Stimulated activated CD8-positive, alpha-beta memory T cell treated with anti-CD3 and anti-CD28 coated beads, Interleukin-7, amount 100 ng/mL, for 1 hour (primary cell): ENCODE measurements at places on chromosomes 11 and 22.
A peak's percentile ranks its signal among the peaks of the same experiment; 100 is the strongest.

DNA sequence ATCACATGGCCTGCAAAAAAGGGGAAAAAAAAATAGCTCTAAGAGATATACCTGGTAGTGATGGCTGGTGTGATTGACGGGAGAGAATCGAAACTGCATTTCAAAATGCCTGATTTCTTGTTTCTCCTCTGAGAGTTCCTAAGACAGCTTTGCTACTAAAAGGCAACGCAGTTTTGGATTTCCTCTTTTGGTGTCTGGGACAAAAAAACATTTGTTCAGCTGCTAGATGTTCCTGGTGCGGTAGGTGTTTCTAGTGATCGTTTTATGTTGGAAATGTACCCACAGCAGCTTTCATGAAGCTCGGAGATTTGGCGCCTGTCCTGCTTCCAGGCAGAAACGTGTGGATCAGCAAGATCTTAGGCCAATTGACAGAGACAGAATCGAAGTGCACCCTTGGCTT is 18.1 kb downstream of the P2RX3 start:
- DNase-seq = no peak

DNA sequence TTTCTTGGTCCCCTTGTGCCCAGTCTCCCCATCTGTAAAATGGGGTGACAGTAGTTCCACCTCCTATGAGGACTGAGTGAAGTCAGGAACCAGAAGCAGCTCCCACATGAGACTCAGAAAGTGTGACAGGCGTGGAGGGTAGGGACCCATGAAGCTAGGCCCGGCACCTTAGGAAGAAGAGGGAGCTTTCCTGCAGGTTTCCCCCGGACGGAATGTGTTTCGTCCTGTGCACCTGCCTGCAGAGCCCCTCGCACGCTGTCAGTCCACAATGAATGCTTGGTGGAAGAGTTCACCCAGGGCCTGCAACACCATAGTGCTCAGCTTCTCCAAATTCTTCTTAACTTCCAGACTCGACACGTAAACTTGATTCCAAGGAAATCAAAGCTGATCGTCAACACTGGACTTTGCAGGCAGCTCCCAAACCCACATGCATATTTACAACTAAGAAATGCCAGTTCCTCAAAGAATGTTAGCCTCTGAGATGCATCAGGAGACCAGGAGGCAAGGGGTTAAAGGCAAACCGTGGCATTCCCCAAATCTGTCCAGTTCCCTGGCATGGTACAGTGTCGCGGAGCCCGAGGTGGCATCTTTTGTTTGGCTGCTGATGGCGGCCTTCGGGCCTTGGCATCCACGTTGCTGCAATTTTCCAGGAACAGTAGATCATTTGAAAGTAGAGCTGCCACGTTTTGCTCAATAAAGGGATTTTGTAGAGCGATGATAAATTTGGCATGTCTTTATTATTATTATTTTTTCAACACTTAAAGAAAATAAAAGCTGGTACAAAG is 15.4 kb downstream of the LRP5 start:
- DNase-seq = no peak

GRCh38 chr11:111947143-111947542 is 10.0 kb downstream of the DIXDC1 start:
- DNase-seq = no peak

DNA sequence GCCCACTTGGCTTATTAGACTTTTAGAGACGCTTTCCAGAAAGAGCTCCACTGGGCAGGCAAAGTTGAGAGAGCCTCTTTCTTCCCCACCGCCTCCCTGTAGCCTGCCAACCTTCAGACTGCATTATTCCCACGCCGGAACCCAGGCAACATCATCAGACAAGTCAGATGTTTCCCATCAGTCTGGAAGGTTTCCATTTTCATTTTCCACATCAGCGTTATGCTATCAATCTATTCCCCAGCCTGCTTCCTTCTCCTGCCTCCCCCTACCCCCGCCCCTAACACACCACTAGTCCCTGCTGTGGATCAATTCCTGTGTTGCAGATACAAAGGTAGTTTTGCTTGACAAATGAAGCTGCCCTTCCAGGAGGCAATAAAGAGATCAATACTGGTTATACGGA is 184.8 kb downstream of the DSCAML1 start:
- no peak for DNase-seq

DNA sequence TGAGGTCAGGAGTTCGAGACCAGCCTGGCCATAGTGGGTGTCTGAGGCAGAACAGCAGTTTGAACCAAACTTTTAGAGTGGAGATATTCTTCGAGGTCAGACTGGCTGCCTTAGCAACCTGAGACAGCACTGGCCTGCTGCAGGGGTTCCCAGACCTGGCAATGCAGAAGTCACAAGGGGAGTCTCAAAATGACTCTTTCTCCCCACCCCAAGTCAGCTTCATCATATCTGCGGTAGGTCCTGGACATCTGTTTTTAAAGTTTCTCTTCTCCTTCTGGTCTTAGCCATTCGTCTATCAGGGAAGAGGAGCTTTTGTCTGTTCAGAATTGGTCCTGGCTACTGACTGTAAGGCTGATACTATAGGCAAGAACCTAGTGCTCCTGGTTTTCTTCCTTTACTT is 14.5 kb upstream of the CLMP start:
- DNase-seq = no peak

GRCh38 chr11:122937983-122938382 is 43.7 kb downstream of the BSX start:
- no peak for DNase-seq

DNA sequence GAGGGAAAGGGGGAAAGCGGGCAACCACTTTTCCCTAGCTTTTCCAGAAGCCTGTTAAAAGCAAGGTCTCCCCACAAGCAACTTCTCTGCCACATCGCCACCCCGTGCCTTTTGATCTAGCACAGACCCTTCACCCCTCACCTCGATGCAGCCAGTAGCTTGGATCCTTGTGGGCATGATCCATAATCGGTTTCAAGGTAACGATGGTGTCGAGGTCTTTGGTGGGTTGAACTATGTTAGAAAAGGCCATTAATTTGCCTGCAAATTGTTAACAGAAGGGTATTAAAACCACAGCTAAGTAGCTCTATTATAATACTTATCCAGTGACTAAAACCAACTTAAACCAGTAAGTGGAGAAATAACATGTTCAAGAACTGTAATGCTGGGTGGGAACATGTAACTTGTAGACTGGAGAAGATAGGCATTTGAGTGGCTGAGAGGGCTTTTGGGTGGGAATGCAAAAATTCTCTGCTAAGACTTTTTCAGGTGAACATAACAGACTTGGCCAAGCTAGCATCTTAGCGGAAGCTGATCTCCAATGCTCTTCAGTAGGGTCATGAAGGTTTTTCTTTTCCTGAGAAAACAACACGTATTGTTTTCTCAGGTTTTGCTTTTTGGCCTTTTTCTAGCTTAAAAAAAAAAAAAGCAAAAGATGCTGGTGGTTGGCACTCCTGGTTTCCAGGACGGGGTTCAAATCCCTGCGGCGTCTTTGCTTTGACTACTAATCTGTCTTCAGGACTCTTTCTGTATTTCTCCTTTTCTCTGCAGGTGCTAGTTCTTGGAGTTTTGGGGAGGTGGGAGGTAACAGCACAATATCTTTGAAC is 6.8 kb downstream of the MALAT1 start:
- no peak for DNase-seq

GRCh38 chr11:6745465-6746015 is 26.2 kb downstream of the OR2AG2 start:
- DNase-seq = no peak

DNA sequence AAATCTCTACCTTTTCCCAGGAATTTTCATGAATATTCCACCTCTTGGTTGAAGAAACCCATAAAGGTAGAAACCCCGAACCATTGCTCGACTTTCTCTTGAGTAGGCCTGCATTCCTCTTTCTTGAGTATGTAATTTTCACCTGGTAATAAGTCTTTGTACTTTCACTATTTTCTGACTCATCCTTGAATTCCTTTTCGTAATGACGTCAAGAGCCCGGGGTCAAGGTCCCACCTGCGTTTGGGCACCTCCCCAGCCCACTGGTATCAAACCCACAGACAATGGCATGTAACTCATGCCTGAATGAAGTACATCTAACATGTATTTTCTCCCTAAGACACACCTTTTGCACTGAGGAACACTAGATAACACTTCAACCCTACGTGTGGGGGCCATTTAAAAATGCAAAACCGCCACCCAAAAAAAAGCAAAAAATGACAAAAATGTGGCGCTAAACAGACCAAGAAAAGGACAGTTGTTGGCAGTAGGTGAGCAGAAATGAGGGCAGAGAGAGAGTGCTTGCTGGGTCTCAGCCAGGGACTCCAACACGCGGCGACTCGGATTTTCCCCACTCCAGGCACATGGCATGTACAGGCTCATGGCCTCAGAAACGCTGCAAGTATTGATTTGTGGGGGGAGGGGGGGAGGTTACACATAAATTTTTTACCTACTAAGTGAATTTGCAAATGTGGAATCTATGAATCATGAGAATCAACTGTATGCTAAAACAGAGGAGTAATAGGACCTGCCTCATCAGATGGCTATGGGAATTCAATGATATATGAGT is 4.1 kb upstream of the C11orf24 start:
- DNase-seq = no peak

DNA sequence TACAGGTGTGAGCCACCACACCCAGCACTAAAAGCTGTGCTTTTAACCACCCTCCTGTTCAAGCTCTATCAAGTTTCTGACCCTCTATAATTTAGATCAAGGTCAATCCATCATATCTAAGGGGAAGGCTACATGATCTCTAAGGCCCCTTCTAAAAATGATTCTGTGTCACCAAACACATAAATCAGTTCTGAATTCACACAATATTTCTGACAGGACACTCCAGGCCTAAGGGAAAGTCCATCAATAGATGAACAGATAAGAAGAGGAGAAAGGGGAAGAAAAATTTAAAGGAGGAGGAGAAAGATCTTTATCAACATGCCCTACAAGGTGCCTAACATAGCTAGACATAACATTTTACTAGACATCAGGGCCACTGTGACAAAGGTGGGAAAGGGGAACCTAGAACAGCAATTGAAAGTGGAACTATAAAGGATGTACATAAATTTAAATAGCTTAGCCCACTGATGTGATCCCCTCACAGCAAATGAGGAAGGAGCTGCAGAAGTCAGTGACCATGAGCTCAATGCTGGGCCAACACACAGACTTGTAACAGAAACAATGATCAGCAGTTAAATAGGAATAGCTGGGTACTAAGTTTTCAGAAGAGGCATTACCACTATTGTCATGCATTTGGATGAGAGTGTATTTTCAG is 4.7 kb downstream of the PRCP start:
- no peak for DNase-seq

DNA sequence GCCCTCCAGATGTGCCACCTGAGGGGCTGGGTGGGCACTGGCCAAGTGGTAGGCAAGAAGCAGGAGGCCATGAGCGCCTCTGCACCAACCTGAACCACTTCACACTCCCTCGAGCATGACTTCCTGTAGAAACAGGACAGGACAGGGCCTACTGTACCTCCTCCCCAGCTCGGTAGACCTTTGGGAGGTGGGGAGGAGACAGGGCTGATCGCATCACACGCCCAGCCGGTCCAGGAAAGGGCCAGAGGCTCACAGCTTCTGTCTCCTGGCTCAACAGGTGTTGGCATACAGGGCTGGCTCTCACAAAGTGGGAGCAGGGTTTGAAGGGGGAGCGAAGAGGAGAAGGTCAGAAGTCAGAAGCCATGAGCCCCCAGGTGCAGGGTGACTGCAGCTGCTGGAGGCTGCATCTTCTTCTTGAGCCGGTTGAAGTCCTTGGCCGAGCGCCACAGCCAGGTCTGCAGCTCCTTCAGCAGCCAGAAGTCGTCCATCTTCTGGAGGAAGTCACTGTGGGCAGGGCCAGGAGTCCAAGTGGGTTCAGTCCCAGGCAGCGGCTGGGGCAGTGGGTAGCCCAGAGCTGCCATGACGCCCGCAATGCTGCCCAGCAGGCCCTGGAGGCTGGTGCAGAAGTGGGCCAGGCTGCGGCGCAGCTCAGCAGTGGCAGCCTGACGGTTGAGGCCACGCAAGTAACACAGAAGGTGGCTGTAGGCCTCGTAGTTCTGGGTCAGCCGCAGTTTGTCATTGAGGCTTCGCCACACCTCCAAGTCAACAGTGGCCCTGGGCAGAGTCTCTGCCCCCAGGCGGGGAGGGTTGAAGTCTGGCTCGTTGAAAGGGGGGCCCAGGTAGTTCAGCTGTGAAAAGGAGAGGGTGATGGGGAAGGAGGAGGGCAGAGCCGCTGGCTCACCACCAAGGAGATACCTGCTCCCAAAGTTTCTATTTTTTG is 8.3 kb downstream of the CLCF1 start:
- DNase-seq = no peak

DNA sequence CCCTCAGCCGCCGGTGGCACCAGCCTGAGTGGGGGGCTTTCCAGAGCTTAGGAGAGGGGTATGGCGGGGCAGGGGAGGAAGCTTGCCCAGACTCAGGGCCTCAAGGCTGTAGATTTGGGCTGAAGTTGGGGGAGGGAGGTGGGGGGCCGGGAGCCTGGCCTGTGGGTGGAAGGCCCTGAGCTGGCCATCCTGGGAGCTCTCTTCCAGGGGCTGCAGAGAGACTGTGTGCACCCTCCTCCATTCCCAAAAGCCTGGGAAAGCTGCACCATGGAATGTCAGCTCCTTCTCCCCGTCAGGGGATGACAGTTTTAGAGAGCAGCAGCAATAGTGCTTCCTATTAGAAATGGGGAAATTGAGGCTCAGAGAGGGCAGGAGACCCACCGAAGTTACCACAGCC is 1.0 kb downstream of the SYT12 start:
- DNase-seq = no peak

- DNase-seq = no peak
Measured at GRCh38 chr11:124402326-124402922, 3.6 kb upstream of the OR8B3 start.

- no peak for DNase-seq
Measured at GRCh38 chr11:96177146-96177545, 165.8 kb downstream of the MAML2 start.

GRCh38 chr22:33580310-33580709 is 340.0 kb downstream of the LARGE1 start:
- no peak for DNase-seq

- peak; percentile 61 for DNase-seq
Measured at GRCh38 chr11:62786318-62787004, 741 bp upstream of the TMEM179B start.

GRCh38 chr11:21556926-21557325 is 636.0 kb upstream of the ANO5 start:
- no peak for DNase-seq

GRCh38 chr11:48083421-48083820 is 103.1 kb downstream of the PTPRJ start:
- DNase-seq = no peak

DNA sequence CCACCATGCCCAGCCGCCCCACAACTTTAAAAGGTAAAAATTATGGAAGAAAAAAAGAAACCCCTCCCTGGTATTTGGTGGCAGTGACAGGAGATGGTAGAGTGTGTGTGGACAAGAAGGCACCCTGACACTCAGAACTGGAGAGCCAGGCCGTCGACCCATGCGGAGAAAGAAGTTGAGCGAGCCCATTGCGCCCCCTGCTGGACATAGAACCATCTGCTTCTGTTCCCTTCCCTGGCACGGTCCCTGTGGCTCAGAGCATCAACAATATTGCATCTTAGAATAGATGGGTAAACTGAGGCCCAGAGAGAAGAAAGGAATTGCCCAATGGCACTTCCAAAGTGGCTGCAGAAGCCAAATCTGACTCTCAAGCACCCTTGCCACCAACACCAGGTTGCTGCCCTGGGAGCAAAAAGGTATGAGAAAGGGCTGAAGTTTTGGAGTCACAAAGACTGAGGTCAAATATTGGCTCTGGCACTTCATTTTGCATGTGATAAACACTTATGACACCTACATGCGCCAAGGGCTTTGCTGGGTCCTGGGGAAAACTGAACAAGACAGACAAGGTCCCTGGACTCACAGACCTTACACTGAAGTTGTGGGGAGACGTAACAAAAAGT is 8.6 kb downstream of the MRPL11 start:
- DNase-seq = peak; percentile 59

GRCh38 chr11:113532697-113533424 is 57.7 kb upstream of the DRD2 start:
- DNase-seq = peak; percentile 32
